ENCODE measurements at places on chromosomes 3 and 15.
A peak's percentile ranks its signal among the peaks of the same experiment; 100 is the strongest.

- no peak for DNase-seq
Measured at GRCh38 chr15:81182756-81183438, 13.8 kb upstream of the IL16 start.

GRCh38 chr3:60998858-60999257 is 252.4 kb downstream of the FHIT start:
- DNase-seq, result no peak

DNA sequence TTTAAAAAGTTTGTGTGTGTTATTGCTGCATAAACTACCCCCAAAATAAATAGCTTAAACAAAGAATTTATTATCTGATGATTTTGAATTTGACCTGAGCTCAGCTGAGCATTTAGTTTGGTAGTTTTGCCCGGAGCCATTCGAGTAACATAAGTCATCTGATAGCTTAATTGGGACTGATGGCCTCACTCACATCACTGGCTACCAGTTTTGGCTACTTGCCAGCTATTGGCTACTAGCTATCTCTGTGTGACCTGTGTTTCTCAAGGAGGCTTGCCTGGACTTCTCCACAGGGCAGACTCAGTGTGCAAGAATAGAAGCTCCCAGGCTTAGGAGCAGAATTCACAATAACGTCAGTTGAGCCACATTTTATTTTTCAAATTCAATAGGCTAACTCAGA is 9.0 kb downstream of the CNTN3 start:
- no peak for DNase-seq

DNA sequence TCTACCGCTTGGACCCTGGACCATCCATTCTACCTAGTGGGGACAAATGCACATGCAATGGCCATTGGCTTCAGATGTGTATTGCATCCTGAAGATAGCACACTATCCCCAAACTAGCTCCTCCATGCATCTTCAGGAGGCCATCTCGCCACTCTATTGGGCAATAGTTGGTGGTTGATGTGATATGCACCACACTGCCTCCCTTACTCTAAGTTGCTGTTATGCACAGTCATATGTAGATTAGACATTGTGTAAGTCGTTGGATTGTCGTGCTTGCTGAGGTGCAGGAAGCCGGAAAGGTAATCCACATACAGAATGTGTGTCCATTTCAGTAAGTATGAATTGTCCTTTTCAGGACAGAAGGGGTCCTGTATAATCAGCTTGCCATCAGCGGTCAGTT is 26.7 kb upstream of the PLA2G4D start:
- DNase-seq, result no peak

DNA sequence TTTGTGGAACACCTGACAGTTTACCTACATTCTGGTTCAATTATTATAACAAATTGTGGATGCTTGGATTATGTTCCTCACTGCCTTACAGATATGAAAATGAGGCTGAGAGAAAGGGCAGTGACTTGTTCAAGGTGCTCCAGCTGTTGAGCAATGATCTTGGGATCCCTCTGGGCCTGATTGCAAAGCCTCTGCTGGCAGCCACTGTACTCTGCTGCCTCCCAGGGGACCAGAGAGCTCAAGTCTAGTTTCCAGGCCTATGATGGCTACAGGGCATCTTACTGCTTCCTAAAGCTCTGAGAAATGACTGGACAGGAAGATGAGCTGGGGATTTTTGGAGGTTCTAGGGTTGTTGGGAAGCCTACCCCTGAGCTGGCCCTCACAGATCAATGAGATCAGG is 2.3 kb upstream of the SHC4 start:
- no peak for DNase-seq

GRCh38 chr15:92541291-92542200 is 114.0 kb downstream of the FAM174B start:
- DNase-seq, result no peak

GRCh38 chr15:61195116-61196002 is 33.7 kb downstream of the RORA start:
- no peak for DNase-seq

- DNase-seq, result no peak
Measured at GRCh38 chr3:17032407-17033034, 147.8 kb downstream of the PLCL2 start.

- DNase-seq, result no peak
Measured at GRCh38 chr15:46131876-46132275, 497.0 kb downstream of the SQOR start.

GRCh38 chr3:148839805-148840204 is 12.2 kb downstream of the CPB1 start:
- DNase-seq, result no peak

DNA sequence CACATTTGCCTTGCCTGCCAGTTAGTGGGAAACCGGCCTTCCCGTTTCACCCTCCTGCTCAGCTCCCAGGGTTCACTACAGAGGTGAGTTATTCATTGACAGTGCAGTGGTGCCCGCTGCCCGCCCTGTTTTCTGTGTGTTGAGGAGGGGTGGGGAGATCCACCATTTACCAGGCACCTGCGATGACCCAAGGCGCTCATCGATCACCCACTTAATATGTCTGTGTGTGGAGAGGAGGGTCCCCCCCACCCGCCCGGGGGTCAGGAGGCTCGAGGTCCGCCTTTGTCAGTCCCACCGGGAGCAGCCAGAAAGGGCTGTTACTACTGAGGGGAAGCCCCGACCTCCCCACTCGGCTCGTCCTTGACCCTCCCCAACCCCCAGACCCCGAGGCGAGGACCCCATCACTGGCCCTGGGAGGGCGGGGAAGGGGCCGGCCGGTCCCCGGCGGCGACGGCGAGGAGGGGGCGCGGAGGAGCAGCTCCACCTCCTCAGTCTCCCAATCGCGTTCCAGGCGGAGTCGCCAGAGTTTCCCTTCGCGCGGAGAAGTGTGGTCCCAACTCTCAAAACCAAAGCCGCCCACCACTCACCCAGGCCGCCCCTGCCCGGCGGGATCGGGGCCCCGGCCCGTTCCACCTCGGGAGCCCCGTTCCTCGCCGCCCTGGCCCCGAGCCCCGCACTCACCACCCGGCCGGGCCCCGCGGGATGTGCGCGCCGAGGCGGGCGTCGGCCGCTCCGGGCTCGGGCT is 1.1 kb downstream of the PLXNB1 start:
- DNase-seq, result no peak

DNA sequence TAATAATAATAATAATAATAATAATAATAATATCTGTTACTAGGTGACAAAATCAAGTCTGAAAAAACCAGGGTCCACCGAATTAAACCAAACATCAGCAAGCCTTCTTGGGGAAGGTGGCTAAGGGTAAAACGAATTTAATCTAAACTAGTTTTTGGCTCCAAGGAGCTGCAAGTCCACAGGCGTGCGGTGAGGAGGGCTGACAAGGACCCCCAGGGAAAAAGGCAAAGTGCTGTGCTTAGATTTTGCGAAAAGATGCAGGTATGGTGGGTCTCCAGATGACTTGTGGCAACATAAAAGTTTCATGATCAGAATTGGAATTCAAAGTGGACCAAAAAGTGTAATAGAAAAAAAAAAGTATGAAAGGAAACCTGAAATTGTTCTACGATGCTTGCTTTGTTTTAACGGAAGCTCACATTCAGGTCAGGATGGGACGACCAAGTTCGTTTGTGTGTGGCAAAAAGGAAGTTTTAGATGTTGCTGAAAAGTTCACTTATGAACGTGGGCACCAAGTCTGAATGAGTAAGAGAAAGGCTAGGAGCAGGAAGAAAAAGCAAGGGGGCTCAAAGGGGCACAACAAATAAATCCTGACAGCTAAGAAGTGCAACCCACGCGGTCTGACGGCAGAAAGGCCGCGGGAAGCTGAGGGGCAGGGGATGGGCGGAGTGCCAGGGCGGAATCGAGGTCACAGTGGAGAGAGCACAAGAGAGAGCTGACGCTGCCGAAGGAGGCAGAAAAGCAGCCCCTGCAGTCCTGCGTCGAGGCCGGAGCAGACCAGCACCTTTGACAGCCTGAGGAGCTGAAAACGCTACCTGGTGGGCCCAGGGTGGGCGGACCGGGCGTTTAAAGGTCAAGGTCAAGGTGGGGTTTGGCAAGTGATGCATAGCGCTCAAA is 1.1 kb downstream of the WDR82 start:
- DNase-seq, result no peak

DNA sequence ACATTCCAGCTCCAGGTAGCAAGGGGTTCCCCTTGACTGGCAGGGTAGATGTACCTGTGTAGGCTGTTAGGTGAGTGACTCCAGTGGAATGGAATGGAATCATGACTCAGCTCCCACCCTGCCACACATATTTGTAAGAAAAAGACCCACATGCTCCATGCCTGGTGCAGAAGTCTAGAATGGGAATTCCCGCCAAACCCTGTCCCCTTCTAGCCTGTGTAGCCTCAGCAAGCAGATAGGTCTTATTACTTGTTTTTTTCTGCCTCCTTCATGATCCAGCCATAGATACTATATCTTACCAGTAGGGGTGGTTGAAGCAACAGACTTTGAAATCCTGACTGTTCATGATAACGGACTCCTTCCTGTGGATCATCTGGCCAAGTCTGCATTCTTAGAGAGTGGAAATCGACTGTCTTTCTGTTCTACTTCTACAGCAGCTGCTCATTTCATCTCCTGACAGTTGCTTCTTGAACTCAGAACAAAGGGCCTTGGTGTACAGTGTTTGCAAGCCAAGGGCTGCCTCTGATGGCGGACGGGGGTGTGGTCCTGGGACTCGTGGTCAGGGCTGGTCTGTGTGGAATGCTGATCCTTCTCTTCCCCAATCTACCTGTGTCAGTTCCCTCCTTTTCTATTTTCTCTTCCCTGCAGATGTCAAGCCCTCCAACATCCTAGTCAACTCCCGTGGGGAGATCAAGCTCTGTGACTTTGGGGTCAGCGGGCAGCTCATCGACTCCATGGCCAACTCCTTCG is 16.3 kb downstream of the SNAPC5 start:
- no peak for DNase-seq

- DNase-seq, result no peak
Measured at GRCh38 chr15:73244333-73244732, 124.4 kb downstream of the HCN4 start.

DNA sequence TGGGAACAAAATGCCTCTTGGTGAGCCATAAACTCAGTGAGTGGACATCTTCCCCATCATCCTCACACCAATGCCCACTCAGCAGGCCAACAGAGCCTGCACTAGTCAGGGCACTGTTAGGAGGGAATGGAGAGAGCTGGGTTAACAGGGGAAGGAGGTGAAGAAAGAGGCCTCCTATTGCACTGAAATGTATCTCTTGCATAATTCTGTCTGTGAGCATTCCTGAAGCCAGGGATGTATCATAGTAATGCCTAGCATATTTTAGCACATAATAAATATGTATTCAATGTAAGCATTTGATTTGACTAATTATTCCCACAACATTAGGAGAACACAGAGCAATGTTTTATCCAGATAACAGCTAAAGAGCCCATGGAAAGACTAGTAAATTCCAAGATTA is 81.2 kb downstream of the ANO10 start:
- no peak for DNase-seq

GRCh38 chr3:97658668-97659285 is 105.8 kb upstream of the ARL6 start:
- DNase-seq, result no peak

- no peak for DNase-seq
Measured at GRCh38 chr15:36798794-36799193, 219.4 kb downstream of the CDIN1 start.

DNA sequence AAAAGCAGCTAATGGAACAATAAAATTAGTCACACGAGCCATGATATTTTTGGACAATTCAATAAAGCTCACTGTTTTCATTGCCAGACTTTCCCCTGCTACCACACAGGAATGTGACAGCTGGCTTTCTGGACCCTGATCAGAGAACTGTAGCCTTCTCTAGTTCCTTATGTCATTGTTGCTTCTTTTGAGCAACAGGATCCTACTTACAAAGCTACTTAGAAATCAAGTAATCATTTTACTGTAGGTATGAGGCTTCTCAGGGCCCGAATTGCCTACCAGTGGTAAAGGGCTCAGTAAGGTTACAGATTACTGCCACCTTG is 94.3 kb upstream of the AADACL2 start:
- DNase-seq, result no peak

GRCh38 chr3:145952536-145952935 is 208.4 kb downstream of the PLOD2 start:
- DNase-seq, result peak; percentile 86

DNA sequence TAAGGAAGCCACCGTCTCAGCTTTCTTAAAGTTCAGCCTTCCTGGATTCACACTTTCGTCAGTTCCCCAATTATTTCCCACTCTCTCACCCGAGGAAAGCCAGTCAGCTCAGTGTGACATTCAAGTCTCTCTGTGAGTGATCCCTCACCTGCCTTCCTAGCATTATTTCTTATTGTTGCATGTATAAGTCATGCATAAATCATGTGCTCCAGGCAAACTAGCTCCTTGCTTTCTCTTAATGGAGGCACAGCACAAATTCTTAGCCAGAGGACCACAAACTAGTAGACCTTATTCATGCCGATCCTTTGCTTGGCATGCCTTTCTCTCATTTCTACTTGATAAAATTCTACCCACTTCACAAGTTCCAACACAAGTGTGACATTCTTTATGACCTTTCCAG is 44.3 kb downstream of the CLDN11 start:
- no peak for DNase-seq

DNA sequence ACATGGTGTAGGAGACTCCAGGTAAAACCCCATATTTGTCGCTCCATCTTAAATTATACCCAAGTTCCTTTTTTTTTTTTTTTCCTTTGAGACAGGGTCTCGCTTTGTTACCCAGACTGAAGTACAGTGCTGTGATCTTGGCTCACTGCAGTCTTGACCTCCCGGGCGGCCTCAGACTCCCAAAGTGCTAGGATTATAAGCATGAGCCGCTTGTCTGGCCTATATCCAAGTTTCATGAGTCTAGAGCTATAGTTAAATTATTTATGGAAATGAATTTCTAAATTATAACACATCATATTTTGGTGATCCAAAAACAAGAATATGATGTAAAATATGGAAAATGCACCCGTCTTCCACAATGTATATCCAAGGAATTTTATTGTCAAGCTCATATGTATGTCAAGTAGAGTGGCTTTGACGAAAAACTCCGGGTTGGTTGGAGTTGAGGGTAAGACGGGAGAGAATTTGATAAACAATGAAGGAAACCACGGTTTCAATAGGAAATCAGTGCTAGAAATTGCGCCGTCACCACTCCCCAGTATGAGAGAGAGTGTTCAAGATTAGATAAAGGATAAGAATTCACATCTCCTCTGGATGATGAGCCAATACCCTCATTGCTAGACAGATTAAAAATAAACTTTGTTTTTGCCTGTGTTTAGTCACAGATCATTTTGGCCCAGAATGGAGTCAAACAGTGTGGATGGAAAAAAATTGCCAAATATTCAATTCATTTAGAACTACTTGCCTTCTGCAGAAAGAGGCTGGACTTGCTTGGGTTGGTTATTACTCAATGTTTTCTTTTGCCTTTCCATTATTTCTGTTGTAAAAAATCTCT is 209.2 kb upstream of the NR2F2 start:
- peak; percentile 28 for DNase-seq

DNA sequence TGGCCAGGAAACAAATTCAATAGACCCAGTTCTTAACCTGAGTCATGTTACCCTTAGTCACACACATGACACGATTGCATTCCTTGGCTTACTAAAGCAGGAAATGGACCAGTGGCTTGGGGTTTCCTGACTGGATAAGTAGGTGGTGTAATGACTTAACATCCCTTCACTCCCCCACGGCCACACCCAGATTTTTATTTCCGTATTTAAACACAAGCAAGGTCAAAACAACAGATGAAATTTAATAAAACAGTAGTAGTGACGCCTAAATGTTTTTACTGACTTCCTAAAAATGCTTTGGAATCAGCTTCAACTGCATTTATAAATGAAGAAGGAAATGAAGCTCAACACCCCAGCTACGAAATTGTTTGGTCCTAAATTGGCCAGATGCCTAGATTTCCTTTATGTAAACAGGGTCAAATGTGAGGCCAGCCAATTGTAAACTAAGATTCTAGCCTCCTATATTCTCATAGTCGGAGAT is 324.3 kb downstream of the CHST2 start:
- peak; percentile 85 for DNase-seq
